SK-N-SH treated with all-trans-retinoic acid at 6 μM for 48 hours (cell line): ENCODE measurements at places on chromosomes 16 and 17.

- no peak for ATAC-seq
Observed at GRCh38 chr17:76337413-76337777, 16.3 kb downstream of the PRPSAP1 start.

DNA sequence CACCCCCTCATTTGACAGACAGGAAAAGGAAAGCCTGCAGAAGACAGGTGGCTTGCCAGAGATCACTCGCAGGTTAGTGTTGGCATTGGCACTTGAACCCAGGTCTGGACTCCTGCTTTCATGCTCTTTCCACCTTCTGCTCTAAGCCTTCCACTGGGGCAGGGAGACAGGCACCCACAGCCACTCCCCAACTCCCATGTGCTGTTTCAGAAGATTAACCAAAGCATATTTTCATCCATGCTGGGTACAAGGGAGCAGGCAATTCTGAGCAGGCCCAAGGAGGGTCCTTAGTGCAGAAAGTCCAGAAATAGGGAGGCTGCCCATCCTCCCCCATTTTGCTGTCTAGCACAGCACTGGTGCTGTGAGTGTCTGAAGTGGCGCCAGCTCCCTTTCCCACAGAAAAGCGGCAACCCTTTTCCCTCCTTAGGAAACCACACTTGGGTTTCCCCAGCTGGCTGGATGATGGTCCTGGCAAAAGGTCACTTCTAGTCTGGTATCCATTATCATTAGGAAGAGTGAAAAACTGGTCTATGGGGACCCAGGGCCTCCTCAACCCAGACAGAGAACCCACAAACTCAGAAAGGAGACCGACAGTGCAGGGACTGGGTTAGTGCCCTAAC is 2.0 kb upstream of the CAVIN1 start:
- no peak for ATAC-seq

- ATAC-seq: peak; percentile 1; the same call in 1 of the 3 replicates
Observed at GRCh38 chr17:50565402-50566350, 5.2 kb downstream of the CACNA1G start.

- ATAC-seq: no peak
Observed at GRCh38 chr17:7282752-7283321, 1.3 kb downstream of the SLC2A4 start.

DNA sequence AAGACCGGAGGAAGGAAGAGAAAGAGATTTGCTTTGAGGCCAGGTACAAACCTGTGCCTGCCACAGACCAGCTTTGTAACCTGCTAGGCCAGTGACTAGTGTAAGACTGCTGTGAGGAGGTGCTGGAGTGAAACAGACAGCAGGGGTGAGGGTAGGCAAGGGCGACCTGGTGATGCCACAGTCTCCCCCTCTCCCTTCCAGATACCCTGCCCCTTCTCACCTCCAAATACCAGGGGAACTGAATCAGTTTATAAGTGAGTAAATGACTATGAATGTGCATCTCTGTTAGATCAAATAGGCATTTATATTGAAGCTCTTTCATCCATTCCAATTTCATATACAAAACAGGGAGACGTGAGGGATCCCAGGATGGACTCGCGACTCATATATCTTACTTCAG is 9.4 kb downstream of the SEC14L1 start:
- ATAC-seq: no peak

DNA sequence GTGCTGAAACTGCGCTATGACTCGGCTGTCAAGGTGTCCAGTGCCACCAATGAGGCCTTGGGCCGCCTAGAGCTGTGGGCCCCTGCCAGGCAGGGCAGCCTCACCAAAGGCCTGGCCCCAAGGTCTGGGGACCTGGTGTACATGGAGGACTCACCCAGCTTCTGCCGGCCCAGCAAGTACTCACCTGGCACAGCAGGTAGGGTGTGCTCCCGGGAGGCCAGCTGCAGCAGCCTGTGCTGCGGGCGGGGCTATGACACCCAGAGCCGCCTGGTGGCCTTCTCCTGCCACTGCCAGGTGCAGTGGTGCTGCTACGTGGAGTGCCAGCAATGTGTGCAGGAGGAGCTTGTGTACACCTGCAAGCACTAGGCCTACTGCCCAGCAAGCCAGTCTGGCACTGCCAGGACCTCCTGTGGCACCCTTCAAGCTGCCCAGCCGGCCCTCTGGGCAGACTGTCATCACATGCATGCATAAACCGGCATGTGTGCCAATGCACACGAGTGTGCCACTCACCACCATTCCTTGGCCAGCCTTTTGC is 25.0 kb downstream of the WNT9B start:
- ATAC-seq: peak; percentile 71
